ENCODE measurements at places on chromosomes 6 and 20.

- DNase-seq: no peak
Measured at GRCh38 chr6:160919723-160920440, 71.7 kb upstream of the MAP3K4 start.

DNA sequence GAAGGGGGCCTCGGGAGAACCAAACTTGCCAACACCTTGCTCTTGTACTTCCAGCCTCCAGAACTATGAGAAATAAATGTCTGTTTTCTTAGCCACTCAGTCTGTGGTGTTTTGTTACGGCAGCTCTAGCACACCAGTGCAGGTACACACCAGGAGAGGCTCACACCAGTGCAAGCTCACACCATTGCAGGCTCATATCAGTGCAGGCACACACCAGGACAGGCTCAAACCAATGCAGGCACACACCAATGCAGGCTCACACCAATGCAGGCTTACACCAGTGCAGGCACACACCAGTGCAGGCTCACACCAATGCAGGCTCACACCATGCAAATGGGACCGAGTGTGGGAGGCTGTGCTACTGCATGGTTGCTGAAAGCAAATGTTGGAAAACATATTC is 4.9 kb upstream of the CTCFL start:
- DNase-seq: no peak

- DNase-seq: no peak
Measured at GRCh38 chr6:108544606-108545005, 16.1 kb upstream of the FOXO3 start.

- DNase-seq: no peak
Measured at GRCh38 chr6:92362404-92362803, 1057.0 kb downstream of the EPHA7 start.

- no peak for DNase-seq
Measured at GRCh38 chr6:88165844-88166492, at the start of gene CNR1. TSS of gene CNR1 (minus strand) at chr6:88166347. CDS start at chr6:88145274, 21,073 bp downstream.

- DNase-seq: no peak
Measured at GRCh38 chr6:393391-394221, 2.1 kb downstream of the IRF4 start.

- DNase-seq: no peak
Measured at GRCh38 chr6:67558985-67559384, 1076.1 kb upstream of the ADGRB3 start.

- no peak for DNase-seq
Measured at GRCh38 chr6:108581932-108582475, 21.3 kb downstream of the FOXO3 start.

DNA sequence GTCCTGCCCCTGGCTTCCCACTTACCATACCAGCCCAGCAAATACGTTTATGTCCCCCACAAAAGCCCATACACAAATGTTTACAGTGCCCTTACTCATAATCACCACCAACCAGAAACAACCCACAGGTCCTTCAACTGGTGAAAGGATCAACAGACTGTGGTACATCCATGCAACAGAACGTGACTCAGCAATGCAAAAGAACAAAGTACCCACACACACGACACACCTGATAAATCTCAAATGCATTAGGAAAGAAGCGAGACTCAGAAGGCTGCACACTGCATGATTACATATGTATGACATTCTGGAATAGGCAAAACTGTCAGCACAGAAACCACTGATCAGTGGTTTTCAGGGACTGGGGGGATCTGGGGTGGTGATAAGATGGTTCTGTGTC is 20.5 kb downstream of the NCR2 start:
- DNase-seq: no peak

DNA sequence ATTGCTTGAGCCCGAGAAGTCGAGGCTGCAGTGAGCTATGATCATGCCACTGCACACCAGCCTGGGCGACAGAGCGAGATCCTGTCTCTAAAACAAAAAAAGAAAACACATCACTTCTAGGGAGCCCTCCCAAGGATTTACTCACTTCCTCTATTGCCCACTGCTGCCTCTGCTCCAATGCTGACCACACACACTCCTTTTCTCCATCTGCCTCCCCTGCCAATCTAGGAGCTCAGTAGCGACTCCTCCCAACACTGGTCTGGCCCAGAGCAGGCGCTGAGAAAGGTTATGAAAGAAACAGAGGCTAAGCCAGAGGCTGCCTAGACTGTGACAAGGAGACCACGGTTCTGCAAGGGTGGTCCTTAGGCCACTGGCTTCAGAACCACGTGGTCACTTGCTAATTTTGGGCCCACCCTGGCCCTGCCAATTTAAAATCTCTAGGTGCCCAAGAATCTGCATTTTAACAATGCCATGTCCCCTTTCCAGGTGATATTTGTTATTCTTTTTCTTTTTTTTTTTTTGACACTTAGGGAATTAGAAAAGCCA is 1.3 kb upstream of the E2F1 start:
- no peak for DNase-seq
